ENCODE measurements at places on chromosomes 6 and 20. TPM values are rescaled to one million over a fixed set of nuclear protein-coding genes. Genes with fewer than 3 reads are reported as not detected.

The COL12A1 gene
- total RNA-seq = 36.6 TPM

The BNIP5 gene
- not detected for total RNA-seq

The SLC35F1 gene
- total RNA-seq = 0.30 TPM

The CRISP3 gene
- total RNA-seq = 2.5 TPM

The EDN1 gene
- 61.2 TPM for total RNA-seq

The GPR6 gene
- total RNA-seq = not detected

The TENT5A gene
- 26.6 TPM for total RNA-seq

The MYB gene
- total RNA-seq = 6.1 TPM

The RAD21L1 gene
- total RNA-seq = not detected

The C6orf118 gene
- 6.5 TPM for total RNA-seq

The C6orf132 gene
- total RNA-seq = 13.5 TPM

The ZNF311 gene
- 1.6 TPM for total RNA-seq

The NELFCD gene
- 54.1 TPM for total RNA-seq

The DEF6 gene
- total RNA-seq = 21.5 TPM

The MPIG6B gene
- total RNA-seq = 2.6 TPM
